Activated T-helper 17 cell treated with anti-CD3 and anti-CD28 coated beads, Interleukin-2, amount 50 U/mL, for 72 hours (primary cell): ENCODE measurements at places on chromosomes 3 and 15. TPM values are rescaled to one million over a fixed set of nuclear protein-coding genes. Genes with fewer than 3 reads are reported as not detected.
A peak's percentile ranks its signal among the peaks of the same experiment; 100 is the strongest.

Gene KBTBD13
- total RNA-seq = not detected

Gene SCAP
- 73.3 TPM for total RNA-seq

Gene TSC22D2
- total RNA-seq = 13.9 TPM

- no peaks in the 10 kb centered on the region for H3K36me3 ChIP-seq
- no peak for ATAC-seq
- no peak overlapping the region for H3K27ac ChIP-seq
- no peak overlapping the region for H3K4me3 ChIP-seq
- peaks cover 57% of the 10 kb centered on the region for H3K27me3 ChIP-seq
Measured at GRCh38 chr15:52786436-52787122, 3.6 kb downstream of the ONECUT1 start.

DNA sequence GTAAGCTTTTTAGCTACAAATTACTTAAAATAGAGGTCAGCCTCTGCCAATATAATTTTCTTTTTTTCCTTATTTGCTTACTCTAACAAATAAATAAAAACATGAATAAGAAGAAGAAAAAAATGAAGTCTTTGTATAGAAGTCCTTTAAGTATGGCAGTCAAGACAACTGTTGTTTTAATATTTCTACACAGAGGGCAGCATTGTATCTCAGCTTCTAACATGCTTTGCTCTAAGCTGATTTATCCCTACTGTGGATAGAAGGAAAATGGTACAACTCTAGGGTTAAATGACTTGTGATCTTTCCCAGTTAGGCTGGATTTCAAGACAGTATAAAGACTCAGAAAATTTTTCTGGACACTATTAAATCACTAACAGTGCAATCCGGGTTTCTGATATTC is 104.3 kb upstream of the MEIS2 start:
- H3K4me1 ChIP-seq = no peaks in the 10 kb centered on the region
- no peak for ATAC-seq
- no peaks in the 10 kb centered on the region for H3K36me3 ChIP-seq
- H3K27ac ChIP-seq = no peak overlapping the region
- H3K4me3 ChIP-seq = no peak overlapping the region

DNA sequence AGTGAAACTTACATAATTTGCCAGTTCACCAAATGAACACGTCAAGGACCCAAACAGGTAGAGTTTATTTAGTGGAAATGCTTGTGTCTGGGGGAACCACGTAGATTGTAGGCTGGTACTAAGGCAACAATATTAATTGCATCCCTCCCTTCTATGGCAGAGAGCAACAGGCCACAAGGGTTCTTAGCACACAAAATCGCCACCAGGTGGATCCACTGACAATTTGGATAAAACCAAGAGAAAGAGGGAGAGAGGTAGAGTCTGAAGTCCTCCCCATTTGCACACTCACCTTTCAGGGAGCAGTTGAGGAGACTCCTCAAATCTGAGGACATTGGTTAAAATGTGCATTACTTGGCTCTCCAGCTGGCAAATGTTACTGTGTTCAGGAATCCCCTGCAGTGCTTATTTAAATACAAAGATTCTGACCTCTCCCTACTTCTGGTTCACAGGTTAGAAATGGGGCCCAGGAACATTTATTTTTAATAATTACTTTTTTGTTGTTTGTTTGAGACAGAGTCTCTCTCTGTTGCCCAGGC is 181.0 kb upstream of the FEZF2 start:
- no peaks in the 10 kb centered on the region for H3K36me3 ChIP-seq
- H3K27ac ChIP-seq = no peak overlapping the region
- H3K27me3 ChIP-seq = peaks cover 12% of the 10 kb centered on the region
- H3K4me3 ChIP-seq = no peak overlapping the region
- H3K4me1 ChIP-seq = no peaks in the 10 kb centered on the region

GRCh38 chr3:126304704-126305103 is 52.5 kb downstream of the KLF15 start:
- H3K4me3 ChIP-seq = no peak overlapping the region
- H3K27ac ChIP-seq = no peak overlapping the region
- ATAC-seq = no peak
- H3K27me3 ChIP-seq = peaks cover 24% of the 10 kb centered on the region
- no peaks in the 10 kb centered on the region for H3K4me1 ChIP-seq

DNA sequence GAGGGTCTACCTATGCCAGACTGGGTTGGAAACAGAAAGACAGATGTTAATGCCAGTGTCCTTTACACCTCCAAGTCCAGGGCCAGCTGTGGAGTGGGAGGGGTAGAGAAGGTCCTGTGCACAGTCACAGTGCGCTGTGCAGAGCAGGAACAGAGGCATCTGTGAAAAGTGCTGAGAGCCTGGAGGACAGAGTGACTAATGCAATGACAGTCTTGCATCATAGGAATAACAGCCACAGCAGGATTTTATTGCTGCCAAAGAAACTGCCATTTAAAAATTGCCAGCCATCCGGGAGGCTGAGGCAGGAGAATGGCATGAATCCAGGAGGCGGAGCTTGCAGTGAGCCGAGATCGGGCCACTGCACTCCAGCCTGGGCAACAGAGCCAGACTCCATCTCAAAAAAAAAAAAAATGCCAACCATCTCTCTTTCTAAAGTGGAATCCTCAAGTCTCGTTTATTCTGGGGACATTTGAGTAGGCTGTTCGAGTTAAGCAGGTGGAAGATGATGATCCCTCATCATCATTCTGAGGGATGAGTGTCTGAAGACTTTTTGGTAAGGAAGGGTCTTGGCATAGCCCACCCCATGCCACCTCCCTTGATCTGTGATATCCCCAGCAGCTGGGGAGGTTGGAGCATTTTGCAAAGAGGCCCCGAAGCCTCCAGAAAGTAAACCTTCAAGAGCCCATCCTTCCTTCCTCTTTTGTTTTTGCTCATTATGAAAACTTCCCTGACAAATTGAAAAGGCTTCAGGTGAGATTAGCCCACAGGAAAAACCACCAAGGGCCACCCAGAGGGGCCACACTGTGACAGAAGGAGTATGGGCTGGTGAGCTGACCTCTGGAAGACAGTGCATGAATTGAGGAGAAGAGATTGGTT is 7.7 kb downstream of the CCR2 start:
- H3K36me3 ChIP-seq = no peaks in the 10 kb centered on the region
- no peaks in the 10 kb centered on the region for H3K27me3 ChIP-seq
- peaks cover 17% of the 10 kb centered on the region for H3K4me1 ChIP-seq
- no peak for ATAC-seq
- H3K27ac ChIP-seq = no peak overlapping the region

GRCh38 chr3:148408667-148409066 is 289.0 kb upstream of the AGTR1 start:
- H3K36me3 ChIP-seq = no peaks in the 10 kb centered on the region
- ATAC-seq = no peak
- no peak overlapping the region for H3K4me3 ChIP-seq
- no peaks in the 10 kb centered on the region for H3K4me1 ChIP-seq
- no peak overlapping the region for H3K27ac ChIP-seq
- H3K27me3 ChIP-seq = no peaks in the 10 kb centered on the region

DNA sequence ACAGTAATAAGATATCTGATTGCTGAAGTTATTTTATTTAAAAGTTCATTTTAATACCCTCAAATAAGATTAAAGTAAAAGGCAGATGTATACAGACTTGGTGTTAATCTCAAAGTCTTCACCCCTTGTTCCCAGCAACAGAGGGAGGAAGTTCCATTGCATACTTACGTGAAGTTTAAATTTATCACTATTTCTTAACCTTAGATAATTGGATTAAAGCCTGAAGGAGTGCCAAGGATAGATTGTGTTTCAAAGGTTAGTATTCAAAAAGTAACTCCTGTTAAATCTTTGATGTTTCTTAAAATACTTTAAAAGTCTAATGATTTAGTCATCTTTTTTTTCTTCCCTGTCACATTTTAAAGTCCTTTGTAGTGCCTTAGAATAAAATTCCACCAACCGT is 39.3 kb downstream of the ATP1B3 start:
- H3K4me1 ChIP-seq = peaks cover 7% of the 10 kb centered on the region
- H3K27ac ChIP-seq = no peak overlapping the region
- H3K27me3 ChIP-seq = no peaks in the 10 kb centered on the region
- ATAC-seq = no peak

DNA sequence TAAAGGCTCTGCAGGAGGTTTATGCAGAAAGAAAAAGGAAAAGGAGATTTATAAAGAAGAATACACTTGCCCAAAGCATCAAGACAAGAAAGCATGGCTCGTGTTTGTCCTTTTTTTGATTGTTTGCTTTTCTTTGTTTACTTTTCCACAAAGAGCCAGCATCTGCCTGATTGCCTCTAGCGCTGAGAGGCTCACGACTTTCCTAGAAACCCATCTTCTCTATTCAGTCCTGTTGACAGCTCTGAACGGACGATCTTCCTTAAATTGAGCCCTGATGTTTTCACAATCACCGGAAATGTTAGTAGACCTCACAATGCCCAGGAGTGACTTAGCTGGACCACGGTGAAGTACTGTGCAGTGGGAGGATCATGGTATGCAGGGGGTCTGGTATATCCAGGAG is 12.4 kb downstream of the GP5 start:
- no peaks in the 10 kb centered on the region for H3K4me1 ChIP-seq
- no peak for ATAC-seq
- no peaks in the 10 kb centered on the region for H3K27me3 ChIP-seq
- H3K4me3 ChIP-seq = no peak overlapping the region
- H3K36me3 ChIP-seq = no peaks in the 10 kb centered on the region
- H3K27ac ChIP-seq = no peak overlapping the region

- H3K27ac ChIP-seq = no peak overlapping the region
- peak overlapping the region; percentile 93 for H3K4me3 ChIP-seq
- no peak for ATAC-seq
- H3K36me3 ChIP-seq = peaks cover 6% of the 10 kb centered on the region
Measured at GRCh38 chr15:78146425-78147154, 2.6 kb upstream of the IDH3A start.

DNA sequence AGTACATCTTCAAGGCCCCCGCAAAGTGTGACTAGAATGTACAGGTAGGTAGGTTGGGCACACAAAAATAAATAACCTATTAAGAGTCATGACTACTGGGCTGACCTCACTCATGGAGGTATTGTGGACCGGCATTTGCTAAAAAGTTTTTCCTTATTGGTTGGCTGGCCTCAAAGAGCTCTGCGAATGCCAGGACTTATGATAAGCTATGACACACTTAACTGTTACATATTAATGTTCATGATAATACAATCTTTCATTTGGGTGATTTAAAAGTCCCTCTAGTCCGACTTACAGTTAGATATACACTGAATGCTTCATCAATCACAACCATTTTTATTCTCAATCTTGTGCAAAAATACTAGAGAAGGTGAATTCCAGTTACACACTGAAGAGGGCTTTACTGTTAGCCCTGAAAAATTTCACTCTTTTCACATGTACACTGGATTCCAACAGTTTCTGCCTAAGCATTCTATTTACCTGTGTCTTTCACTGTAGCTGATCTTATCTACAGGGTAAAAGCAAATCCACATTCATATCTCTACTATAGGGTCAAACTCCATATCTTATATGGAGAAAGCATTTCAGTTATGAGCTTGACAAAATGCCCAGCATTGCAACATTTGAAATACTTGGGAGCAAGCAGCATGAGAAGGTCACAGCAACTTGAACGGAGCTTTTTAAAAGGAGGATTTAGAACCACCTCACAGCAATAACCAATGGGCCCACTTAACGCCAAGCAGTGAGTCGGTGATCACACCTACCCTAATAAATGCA is 329.1 kb downstream of the FOXP1 start:
- H3K27ac ChIP-seq = no peak overlapping the region
- H3K27me3 ChIP-seq = no peaks in the 10 kb centered on the region
- H3K4me3 ChIP-seq = no peak overlapping the region
- peaks cover 23% of the 10 kb centered on the region for H3K4me1 ChIP-seq
- H3K36me3 ChIP-seq = peaks cover 7% of the 10 kb centered on the region
